ENCODE measurements at places on chromosomes 3 and 15. TPM values are rescaled to one million over a fixed set of nuclear protein-coding genes. Genes with fewer than 3 reads are reported as not detected.

PRRT3 gene
- 1.5 TPM for total RNA-seq

GOLGA8R gene
- 0.19 TPM for total RNA-seq

RNU5B-1 gene
- total RNA-seq, result not detected

EPHB1 gene
- total RNA-seq, result 1.6 TPM

C3orf20 gene
- total RNA-seq, result not detected

WDR49 gene
- total RNA-seq, result not detected

GOLGA6L7 gene
- not detected for total RNA-seq

MAP1A gene
- 2.2 TPM for total RNA-seq

GPR171 gene
- total RNA-seq, result not detected

TFG gene
- total RNA-seq, result 63.8 TPM

SPTSSB gene
- total RNA-seq, result not detected

CDHR4 gene
- 0.26 TPM for total RNA-seq

ETV5 gene
- total RNA-seq, result 122 TPM

SNTN gene
- not detected for total RNA-seq

MKRN3 gene
- total RNA-seq, result 13.0 TPM

CHDH gene
- total RNA-seq, result not detected

CX3CR1 gene
- total RNA-seq, result not detected

RHOV gene
- 5.9 TPM for total RNA-seq

EFCC1 gene
- total RNA-seq, result not detected

CYP11A1 gene
- 2.0 TPM for total RNA-seq

GOLGA8T gene
- total RNA-seq, result not detected

RARRES1 gene
- not detected for total RNA-seq

GPR160 gene
- total RNA-seq, result 0.57 TPM

SLC2A2 gene
- not detected for total RNA-seq

SMAD6 gene
- 17.9 TPM for total RNA-seq

GTF2E1 gene
- total RNA-seq, result 8.4 TPM

GABRA5 gene
- 3.2 TPM for total RNA-seq

FBLN2 gene
- total RNA-seq, result 1.4 TPM

P2RY13 gene
- total RNA-seq, result not detected

TGM4 gene
- 0.80 TPM for total RNA-seq

TRIM42 gene
- not detected for total RNA-seq

IMPG2 gene
- total RNA-seq, result 0.05 TPM

ANKRD34C gene
- not detected for total RNA-seq

SLC25A38 gene
- 31.1 TPM for total RNA-seq

ISLR gene
- total RNA-seq, result 0.08 TPM

All from A375 (cell line).